Brain (organoid and tissue), 16 donors: ENCODE measurements at places on chromosomes 11 and 22.

DNA sequence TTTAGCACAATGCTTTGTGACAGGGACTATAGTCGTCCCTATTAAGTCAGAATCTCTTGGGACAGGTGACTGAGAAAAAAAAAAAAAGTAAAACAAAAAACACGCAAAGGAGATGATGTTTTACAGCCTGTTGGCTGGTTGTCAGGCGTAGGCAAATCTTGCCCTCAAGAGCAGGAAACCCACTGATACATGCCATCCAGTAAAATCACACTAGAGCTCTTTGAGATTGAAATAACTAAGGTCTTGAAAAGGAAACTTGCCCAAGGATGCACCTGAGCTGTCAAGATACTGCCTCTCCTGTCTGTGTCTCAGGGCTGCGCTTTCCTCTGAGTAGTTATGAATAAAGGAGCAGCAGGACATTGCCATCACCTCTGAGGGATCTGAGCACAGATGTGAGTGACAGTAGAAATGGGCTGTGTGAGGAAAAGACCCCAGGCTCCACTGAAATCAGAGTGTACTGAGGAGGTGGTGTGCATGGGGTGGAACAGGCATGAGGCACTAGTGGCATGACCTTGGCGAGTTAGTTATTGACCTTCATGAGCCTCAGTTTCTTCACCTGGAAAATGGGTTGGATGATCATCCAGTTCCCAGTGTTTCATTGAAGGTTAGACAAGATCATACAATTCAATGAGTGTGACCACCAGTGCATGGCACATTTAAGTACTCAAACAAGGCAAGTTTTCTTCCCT is 23.3 kb downstream of the MICAL2 start:
- no peak for DNase-seq

- DNase-seq: peak; percentile 70
These were observed 597.1 kb downstream of the BUD13 start for GRCh38 chr11:116175707-116176106.

GRCh38 chr11:48228761-48229160 is 12.2 kb downstream of the OR4B1 start:
- DNase-seq: no peak

GRCh38 chr11:24386546-24387397 is 110.1 kb upstream of the LUZP2 start:
- DNase-seq: peak; percentile 58

DNA sequence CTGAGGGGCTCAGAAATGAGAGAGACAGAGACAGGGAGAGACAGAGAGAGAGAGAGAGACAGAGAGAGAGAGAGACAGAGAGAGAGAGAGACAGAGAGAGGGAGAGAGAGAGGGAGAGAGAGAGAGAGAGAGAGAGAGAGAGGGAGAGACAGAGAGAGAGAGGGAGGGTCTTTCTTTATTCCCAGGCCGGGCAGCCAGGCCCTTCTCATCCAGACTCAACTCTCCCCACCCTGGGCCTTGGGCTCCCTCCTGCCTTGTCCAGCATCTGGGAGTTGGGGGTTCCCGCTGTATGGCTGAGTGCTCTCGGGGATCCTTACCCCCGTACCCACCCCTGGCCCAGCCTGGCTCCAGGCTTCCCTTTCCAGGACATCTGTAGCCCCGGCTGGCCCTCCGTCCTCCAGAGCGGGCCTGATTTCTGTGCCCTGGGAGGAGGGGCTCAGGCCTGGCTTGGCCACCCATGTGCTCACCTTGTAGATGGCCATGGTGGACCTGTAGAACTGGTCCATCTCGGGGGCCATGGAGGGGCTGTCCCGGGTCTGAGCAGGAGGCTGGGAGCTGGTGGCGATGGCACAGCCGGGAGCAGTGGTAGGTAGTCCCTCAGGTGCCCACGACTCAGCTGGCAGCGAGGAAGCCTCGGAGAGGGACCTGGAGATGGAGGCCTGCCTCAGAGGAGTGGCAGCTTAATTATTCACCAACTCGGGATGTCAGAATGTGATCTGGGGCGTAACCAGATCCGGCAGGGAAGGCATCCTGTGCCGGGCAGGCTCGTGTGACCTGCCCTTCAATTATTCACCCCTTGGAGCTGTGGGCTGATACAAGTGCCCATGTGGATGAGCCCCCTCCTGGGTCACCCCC is at the start of gene BAIAP2L2:
Gene BAIAP2L2 (minus strand): TSS at position 677 of the 855 bp plus-strand sequence. CDS start 159 bp downstream, at position 518.
- no peak for DNase-seq

- DNase-seq: no peak
These were observed 19.7 kb downstream of the PARVG start for GRCh38 chr22:44200451-44200850.

- no peak for DNase-seq
These were observed 68.2 kb downstream of the GALNT18 start for GRCh38 chr11:11553573-11553972.

DNA sequence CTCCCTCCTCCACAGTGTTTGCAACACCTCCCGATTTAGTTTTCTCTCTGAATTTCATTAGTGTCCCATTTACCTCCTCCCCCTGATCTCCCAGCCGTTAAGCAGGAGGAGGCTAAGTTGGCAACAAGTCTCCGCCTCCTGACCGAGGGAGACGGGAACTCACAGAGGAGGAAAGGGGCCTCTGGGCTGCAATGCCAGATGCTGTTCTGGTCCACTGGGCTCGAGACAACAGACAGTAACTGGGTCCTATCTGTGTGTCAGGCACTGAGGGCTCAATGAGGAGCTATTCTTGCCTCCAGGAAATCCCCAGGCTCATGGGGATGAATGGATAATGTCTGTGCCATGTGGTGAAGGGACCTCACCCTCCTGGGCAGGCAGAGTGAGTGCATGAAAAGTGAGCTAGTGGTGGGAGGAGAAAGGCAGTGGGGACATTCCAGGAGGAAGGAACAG is 228.1 kb downstream of the TENM4 start:
- peak; percentile 49 for DNase-seq
